Stimulated activated CD4-positive, alpha-beta T cell treated with anti-CD3 and anti-CD28 coated beads, Interleukin-4, amount 100 ng/mL, for 4 hours (primary cell): ENCODE measurements at places on chromosomes 1 and 21.

DNA sequence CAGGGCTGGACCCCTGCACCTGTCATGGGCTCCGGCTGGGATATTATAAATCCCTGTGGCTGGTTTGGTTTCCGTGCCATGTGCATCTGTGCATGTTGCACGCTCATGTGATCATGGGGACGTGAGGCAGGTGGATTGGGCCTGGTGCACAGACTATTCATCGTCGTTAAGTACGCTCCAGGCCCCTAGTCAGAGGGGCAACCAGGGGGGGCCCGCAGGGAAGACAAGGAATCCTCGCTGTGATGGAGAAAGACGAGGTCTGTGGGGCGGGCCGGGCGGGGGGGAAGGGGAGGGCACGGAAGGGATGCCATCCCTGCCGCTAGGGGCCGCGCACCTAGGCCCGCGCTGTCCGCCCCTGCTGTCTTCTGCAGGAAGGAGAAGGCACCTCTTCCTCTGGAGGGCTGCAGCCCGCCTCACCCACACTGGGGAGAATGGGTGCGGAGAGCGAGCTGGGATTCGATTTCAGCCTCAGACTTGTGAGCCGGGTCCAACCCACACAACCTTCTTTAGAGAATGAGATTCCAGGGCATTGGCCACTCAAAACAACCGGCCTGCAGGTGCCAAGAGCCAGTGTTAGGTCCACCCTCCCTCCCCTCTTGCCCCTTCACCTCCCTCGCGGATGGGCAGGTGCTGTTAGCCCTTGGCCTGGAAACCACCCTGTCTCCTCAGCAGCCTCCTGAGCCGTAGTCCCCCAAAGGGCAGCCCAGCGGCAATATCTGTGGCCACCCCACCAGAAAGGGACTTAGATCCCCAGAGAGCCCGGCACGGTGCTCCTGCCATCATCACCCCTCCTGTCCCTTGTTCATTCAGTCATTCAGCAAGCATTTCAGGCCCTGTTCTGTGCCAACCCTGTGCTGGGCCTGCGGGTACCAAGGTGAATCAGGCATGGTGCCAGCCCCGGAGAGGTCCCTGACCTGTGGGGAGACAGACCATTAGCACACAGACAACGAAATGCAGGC lies 950 bp upstream of the LRP8 start:
- DNase-seq: peak; percentile 10

- no peak for DNase-seq
Measured at GRCh38 chr1:55823541-55824250, 608.5 kb upstream of the USP24 start.

GRCh38 chr1:190476321-190476720 lies 1.3 kb downstream of the BRINP3 start:
- no peak for DNase-seq

GRCh38 chr1:180911640-180912191 lies 981 bp upstream of the KIAA1614 start:
- no peak for DNase-seq

DNA sequence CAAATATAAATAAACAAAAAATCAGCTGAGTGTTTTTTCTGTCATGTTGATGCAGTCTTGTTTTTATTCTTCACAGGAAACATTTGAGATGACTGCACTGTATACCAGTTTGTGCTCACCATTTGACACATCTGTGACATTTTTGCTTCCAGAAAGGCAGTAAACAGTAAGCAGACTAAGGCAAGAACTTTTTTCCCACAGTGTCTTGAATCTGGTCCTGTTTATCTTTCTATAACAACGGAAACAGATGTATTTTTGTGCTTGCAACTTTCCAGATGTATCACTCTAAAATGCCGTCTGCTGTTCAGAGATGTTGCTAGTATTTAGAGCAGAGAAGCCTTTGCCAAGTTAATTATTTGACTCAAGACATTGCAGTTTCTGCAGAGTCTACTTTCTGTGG lies 105.5 kb downstream of the ZC3H11B start:
- no peak for DNase-seq

GRCh38 chr1:50493710-50494109 lies 70.5 kb upstream of the DMRTA2 start:
- no peak for DNase-seq

GRCh38 chr21:19268686-19269085 lies 865.1 kb upstream of the TMPRSS15 start:
- DNase-seq: no peak

GRCh38 chr1:212225416-212225815 lies 59.8 kb upstream of the PPP2R5A start:
- no peak for DNase-seq

DNA sequence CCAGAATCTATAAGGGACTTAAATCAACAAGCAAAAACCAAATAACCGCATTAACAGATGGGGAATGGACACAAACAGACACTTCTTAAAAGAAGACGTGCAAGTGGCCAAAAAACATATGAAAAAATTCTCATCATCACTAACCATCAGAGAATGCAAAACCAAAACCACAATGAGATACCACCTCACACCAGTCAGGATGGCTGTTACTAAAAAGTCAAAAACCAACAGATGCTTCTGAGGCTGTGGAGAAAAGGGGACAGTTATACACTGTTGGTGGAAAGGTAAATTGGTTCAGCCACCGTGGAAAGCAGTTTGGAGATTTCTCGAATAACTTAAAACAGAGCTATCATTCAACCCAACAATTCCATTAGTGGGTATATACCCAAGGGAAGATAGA lies 124.9 kb upstream of the OLIG2 start:
- no peak for DNase-seq

- no peak for DNase-seq
Measured at GRCh38 chr1:171081314-171081753, 9.4 kb upstream of the FMO3 start.
